ENCODE measurements at places on chromosomes 2 and 18.
A peak's percentile ranks its signal among the peaks of the same experiment; 100 is the strongest.

DNA sequence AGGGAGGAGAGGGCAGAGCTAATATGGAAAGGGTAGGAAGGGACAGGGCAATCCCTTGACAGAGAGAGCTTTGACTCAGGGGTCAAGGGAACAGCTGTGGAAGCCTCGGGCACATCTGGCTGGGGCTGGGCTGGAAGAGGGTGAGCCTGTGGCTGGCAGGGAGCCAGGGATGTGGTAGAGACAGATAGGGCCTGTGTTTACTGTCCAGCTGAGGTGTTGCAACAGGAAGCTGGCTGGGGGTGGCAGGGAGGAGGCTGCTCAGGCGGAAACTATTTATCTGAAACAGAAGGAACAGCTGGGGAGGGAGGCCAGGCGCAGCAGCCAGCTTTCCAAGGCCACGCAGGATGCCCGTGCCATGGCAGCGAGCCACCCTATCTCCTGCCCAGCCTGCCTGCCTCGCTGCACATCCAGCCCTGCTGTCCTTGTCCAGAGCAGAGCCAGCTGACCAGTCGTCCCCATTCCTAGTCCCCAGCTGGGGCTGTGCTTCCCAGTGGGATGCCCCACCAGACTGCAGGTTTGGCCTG, 264.7 kb downstream of the CYP26B1 start:
- DNase-seq = peak; percentile 67

- no peak for DNase-seq
These were observed 10.1 kb downstream of the TANK start for GRCh38 chr2:161170377-161170776.

DNA sequence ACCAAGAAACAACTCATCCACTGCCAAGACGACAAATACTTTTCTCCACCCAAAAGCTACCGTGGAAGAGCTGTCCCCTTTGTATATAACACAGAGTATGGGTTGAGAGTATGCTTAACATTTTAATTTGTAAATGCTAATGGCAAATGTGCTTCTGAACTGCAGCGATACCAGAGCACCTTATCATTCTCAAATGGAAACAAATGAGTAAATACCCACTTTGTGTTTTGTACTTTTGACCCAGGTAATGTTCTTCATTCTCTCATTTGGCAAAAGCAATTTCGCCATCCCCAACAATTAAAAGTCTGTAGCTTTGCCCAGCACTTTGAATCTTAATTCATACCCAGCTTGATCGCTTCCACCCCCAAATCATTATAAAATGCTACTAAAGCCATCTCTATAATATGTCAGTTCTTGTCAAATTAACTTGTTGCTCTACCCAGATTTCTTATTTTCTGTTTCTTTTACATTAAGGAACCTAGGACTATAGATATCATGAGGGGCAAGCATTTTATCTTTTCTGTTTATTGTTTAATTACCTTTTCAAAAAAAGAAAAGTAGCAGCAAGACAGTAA, 6.2 kb upstream of the POU3F3 start:
- no peak for DNase-seq

GRCh38 chr2:33859811-33860461, 260.8 kb upstream of the FAM98A start:
- no peak for DNase-seq

DNA sequence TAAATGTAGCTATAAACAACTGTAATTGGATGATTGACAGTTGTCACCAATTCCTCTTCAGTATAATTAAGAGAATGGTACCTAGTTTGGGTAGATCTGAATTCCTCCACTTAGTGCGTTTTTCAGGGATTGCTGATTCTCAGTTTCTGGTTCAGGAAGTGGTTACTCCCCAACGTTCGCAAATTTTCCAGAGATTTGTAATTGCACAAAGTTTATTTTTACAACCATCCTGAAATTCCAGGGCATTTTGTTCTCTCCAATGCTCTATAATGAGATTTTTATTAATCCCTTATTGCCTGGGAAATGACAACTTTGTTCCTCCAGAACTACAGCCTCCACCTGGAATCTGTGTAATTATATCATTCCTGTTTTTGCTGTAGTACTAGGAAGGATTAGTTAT, 710.6 kb upstream of the ZEB2 start:
- DNase-seq = no peak

GRCh38 chr18:6251084-6251483, 163.6 kb downstream of the L3MBTL4 start:
- no peak for DNase-seq

GRCh38 chr2:105403241-105403782, 4.5 kb upstream of the FHL2 start:
- no peak for DNase-seq

GRCh38 chr2:172525601-172526000, 30.3 kb upstream of the PDK1 start:
- DNase-seq = no peak

DNA sequence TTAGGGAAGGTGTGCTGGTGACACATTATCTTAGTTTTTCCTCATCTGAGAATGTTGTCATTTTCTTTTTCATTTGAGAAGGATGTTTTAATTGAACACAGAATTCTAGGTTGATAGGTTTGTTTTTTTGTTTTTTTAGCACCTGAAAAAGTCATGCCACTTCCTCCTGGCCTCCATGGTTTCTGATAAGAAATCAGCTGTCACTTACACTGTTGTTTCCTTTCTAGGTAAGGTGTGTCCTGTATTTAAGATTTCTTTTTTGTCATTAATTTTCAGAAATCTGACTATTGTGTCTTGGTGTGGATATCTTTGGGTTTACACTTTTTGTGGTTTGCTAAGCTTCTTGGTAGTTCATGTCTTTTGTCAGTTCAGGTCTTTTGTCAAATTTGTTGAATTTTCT, 99.3 kb downstream of the ROCK1 start:
- DNase-seq = no peak

DNA sequence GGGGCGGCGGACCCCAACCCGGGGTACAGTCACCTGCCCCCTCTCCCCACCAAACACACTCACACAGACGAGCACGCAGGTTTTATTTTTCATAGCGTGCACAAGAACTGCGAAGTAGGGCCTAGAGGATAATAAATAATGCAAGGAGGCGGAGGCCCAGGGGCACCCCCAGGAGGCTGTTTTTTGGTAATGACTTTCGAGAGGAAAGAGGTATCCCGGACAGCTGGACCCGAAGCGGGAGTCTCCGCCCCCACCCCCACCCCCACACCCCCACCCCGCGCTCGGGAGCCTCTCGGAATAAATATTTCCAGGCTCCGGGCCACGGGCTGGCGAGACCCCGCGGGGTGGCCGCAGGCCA, 3.4 kb downstream of the CYP26B1 start:
- no peak for DNase-seq

- DNase-seq = no peak
These were observed 16.2 kb downstream of the IMPA2 start for GRCh38 chr18:11997466-11997865.

DNA sequence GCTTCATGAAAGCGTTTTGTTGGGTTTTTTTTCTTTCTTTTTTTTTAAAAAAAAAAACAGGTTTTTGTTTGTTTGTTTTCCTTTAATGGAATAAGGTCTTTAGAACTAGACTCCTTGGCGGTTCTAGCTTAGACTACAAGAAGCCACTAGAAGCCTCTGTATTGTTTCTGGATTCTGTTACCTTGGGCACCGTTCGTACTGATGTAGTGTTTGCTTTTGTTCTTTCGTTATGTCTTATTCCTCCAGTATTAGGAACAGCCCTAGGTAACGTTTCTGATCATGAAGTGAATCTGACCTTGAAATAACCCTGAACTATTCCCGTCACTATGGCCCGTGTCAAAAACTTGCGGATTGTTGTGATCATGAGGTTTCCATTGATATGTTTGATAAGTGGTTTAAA, 164.6 kb downstream of the PTGR3 start:
- no peak for DNase-seq

DNA sequence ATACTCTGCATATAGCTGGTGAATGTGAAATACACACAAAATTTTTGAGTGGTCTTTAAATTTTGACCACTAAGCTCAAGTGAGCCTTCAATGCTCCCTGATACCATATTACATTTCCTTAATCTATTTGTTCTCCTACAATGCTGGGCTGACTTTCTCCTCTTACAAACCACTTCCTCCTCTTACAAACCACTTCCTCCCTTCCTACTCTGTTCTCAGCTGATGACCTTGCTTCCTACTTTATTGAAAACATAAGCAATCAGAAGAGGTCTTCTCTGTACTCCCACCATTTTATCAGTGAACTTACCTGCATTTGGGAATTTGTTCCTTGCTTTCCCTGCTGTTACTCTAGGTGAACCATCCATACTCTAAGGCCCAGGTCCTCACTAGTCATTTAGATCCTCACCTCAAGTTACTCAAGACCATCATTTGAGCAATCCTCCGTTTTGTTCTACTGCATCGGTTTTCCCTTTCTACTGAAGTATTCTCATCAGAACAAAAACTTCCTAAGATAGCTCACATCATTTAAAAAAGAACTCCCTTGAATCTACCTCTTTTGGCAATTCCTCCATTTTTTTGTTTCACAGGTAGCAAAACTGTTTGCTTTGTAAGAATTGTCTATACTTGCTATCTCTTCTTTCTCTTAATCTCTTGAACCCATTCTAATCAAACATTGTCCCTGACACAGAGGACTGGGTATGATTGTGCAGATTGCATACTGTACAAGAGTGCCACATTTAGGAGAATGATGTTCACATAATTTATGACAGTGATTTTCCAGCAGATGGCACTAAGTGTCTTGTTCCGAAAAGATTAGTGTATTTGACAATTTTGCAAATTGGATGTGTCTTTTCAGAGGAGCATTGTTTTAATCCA, 96.5 kb downstream of the EPB41L5 start:
- DNase-seq = no peak

- peak; percentile 50 for DNase-seq
These were observed 243.9 kb upstream of the TANK start for GRCh38 chr2:160916300-160916699.

GRCh38 chr2:235007664-235008457, 56.0 kb downstream of the SH3BP4 start:
- DNase-seq = no peak

DNA sequence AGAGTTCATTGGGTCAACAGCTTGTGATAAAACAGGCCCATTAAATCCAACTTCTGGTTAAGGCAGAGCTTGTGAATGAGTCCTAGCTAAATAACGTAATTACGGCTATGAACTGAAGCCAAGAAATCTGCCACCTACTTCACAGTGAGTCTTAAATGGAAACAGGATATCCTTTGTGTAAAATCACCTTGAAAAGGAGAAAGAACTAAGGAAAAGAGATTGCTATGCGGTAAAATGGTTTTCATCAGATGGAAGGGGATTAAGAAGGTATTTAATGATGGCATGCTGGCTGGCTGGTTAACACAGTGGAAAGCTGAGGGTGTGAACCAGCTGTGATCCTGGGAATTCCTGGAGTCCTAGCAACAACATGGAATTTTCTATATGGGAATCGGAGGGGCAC, 156.6 kb downstream of the DOK6 start:
- DNase-seq = no peak

DNA sequence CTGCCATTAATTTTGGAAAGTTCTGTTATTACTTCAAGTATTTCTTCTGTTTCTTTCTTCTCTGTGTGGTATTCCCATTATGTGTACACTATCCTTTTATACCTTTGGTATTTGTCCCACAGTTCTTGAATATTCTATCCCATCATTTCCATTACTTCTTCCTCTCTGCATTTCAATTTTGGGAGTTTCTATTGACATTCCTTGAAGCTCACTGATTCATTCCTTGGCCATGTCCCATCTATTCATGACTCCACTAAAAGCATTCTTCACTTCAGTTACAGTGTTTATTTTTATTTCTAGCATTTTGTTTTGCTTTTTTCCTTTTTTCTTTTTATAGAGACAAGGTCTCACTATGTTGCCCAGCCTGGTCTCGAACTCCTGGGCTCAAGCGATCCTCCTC, 30.3 kb downstream of the PROC start:
- no peak for DNase-seq

- no peak for DNase-seq
These were observed 472 bp downstream of the SLC20A1 start for GRCh38 chr2:112646102-112646719.

GRCh38 chr18:68956650-68957049, 158.8 kb downstream of the CCDC102B start:
- no peak for DNase-seq

DNA sequence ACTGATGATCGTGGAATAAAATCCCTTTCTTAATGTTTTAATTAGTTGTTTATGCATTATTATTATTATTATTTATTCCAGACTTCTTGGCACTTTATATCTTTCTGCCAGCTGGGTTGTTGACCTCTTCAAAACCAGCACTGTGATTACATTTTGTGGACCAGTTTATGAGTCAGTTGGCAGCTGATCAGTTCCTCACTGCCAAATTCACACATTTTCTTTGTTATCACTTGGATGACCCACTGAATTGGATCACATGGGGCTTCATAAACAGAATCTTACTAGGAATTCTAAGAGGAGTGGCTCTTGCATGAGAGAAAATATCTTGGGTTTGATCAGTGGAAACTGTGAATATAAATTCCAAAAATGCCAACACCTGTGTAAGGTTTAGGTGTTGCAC, 321.8 kb upstream of the SPRED2 start:
- DNase-seq = no peak

DNA sequence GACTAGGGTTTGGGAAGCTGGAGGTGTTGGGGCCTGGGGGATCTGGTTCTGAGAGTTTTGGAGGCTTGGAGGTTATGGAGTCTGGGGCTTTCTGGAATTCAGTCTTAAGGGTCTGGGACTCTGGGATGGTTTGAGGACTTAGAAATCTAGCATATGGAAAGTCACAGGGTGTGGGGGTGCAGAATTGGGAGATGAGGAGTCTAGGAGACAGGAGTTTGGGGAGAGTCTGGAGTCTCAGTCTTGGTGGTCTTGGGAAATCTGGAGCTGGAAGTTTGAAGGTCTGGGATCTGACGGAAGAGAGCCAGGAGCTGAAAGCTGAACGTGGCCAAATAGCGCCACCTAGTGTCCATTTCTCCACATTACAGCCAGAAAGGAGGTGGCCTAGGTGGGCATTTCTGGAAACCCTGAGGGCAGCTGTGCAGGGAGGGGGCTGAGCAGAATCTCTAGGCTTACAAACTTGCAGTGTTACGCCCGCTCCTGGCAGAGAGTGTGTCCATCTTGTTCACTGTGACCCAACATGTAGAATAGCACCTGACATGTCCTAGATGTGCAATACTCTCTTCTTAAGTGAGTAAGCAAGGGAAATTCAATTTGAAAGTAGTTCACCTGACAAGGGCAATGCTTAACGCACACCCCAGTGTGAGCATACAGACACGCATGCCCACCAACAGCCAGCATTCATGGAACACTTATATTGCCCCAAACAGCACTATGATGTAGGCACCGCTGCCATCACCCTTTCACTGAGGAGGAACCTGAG, 204.8 kb downstream of the TFCP2L1 start:
- DNase-seq = no peak

- DNase-seq = peak; percentile 94
These were observed 174.0 kb downstream of the TGIF1 start for GRCh38 chr18:3623769-3624545.

GRCh38 chr2:126827371-126827770, 71.3 kb upstream of the TEX51 start:
- DNase-seq = no peak

DNA sequence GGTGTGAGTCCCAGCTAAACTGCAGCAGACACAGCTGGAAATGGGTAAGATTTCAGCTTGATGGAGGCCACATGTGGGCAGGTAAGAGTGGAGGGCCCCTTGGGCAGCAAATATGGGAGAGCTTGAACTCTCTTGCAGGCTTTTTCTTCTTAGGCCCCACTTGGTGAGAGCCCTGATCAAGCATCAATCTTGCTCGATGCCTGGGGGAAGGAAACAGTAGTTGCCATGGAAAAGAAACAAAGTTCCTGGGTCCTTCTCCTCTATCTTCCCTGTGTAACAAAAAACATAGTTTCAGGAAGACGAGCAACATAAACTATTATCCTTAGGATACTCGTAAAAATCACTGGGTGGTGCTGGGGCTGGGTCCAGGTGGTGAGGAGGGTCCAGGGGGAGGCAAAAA, 42.9 kb downstream of the KIAA1328 start:
- DNase-seq = no peak

Data from fibroblast of skin of left quadriceps (primary cell).